ENCODE measurements at places on chromosomes 7 and 10.

- no peak for DNase-seq
Measured at GRCh38 chr7:36048141-36048901, 104.7 kb upstream of the EEPD1 start.

GRCh38 chr7:148397056-148397455, 193.5 kb upstream of the C7orf33 start:
- DNase-seq: no peak

- DNase-seq: no peak
Measured at GRCh38 chr7:3076163-3076562, 32.5 kb upstream of the CARD11 start.

- no peak for DNase-seq
Measured at GRCh38 chr7:40572810-40573465, 438.1 kb downstream of the SUGCT start.

- DNase-seq: no peak
Measured at GRCh38 chr7:103560136-103560535, 114.1 kb upstream of the SLC26A5 start.

GRCh38 chr7:149681274-149681673, 92.1 kb downstream of the ZNF467 start:
- DNase-seq: no peak

GRCh38 chr10:108629834-108630233, 1293.5 kb downstream of the XPNPEP1 start:
- no peak for DNase-seq

DNA sequence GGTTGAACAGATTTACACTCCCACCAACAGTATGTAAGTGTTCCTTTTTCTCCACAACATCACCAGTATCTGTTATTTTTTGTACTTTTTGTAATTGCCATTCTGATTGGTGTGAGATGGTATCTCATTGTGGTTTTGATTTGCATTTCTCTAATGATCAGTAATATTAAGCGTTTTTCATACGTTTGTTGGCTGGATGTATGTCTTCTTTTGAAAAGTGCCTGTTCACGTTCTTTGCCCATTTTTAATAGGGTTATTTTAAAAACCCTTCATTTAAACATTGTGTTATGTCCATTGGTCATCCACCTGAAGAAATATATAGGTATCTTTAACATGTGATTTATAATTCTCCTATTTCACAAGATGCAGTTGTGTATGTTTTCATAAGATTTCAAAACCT, 291.3 kb downstream of the SEMA3D start:
- no peak for DNase-seq

DNA sequence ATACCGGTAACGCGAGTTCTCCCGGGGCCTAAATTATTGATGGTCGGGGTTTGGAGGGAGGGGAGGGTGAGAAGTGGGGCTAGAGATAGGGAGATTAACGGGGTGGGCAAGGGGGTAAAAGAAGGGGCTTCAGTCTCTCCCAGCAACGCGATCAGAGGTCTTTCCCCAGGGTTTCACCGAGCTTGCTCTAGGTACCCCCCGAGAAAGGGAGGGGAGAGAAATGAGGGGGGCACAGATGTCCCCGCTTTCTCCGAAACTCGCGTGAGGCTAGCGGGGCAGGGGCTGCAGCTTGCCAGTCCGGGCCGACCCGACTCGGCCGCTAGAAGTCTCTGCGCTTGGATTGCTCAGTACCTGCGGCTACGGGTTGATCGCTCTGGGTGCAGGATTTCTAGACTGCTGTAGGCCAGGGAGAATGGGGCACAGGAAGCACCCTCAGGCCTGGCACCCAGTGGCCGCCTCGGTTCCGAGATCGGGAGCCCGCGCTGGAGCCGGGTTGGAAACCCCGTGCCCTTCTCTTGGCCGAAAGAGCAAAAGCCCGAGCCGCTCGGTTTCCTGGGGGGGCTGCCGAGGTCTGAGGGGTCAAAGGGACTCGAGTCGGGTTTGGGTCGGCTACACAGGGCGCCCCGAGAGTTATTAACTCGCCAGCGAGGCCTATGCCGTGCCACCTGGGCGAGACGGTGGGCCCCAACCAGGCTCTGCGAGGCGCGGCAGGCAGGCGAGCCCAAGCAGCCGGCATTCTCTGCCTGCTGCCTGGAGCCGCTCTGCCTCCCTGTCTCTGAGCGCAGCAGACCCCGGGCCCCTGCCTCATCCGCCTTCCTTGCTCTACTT, 3.1 kb downstream of the PAX2 start:
- DNase-seq: no peak

- DNase-seq: no peak
Measured at GRCh38 chr7:101940830-101941229, 123.4 kb downstream of the CUX1 start.

DNA sequence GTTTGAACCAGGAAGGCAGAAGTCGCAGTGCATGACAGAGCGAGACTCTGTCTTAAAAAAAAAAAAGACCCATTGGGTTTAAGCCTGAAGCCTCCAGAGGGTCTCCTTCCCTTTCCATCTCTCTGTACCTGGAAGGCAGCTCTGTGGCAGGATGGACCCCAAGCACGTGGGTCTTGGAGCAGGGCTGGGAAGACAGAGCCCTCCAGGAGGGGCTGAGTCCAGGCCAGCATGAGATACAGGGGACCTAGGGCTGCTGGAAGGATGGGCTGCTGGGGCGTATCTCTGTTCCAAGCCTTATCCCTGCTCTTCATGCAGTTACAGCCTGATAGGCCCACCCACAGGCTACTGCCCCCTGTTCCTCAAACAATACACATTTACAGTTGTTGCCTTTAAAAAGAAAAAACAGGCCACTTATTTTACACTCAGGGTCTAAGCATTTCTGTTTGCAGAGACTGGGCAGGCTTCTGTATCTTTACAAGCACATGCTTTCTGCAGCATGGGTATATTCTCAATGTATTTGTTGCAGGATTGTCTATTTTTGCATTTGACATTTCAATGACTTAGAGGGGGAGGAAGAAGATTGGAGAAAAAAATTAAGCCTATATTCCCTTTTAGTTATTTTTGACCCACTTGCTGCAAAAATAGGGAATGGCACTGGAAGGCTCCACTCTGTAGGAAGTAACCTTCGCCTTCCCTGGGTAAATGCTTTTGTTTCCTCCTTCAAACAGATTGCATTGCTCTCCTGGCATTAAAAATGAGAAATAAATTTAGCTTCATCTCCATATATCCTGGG, 60.1 kb downstream of the FAM171A1 start:
- no peak for DNase-seq

DNA sequence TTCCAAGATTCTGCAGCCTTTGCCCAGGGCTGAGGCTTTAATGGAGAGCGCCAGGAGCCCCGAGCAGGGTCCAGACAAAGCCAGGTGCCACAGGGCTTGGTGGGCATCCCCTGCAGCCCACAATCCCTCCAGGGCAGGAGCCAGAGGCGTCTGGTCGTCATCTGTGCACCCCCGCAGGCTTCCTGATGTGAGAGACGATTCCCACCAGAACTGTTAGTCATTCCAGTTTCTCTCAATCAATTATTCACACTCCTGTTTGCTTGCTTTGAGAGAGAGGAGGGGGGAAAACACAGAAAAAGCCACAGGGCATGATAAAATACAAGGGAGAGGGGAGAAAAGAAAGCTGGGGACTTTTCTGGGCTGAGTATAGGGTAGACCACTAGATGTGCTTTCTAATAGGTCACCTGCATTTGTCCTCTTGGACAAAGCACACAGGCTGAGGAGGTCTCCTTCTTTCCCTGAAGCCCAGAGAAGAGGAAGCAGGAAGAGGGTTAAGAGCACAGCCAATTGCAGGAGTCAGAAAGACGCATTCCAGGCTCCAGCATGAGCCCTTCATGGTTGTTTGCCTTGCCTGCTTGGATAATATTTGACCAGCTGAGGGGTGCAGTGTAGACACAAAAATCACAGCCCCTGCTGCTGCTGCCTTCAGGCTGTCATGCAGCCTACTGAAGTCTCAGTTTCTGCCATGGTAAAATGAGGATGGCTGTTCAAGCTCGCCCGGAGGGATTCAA, 194.4 kb downstream of the PLXNA4 start:
- no peak for DNase-seq

DNA sequence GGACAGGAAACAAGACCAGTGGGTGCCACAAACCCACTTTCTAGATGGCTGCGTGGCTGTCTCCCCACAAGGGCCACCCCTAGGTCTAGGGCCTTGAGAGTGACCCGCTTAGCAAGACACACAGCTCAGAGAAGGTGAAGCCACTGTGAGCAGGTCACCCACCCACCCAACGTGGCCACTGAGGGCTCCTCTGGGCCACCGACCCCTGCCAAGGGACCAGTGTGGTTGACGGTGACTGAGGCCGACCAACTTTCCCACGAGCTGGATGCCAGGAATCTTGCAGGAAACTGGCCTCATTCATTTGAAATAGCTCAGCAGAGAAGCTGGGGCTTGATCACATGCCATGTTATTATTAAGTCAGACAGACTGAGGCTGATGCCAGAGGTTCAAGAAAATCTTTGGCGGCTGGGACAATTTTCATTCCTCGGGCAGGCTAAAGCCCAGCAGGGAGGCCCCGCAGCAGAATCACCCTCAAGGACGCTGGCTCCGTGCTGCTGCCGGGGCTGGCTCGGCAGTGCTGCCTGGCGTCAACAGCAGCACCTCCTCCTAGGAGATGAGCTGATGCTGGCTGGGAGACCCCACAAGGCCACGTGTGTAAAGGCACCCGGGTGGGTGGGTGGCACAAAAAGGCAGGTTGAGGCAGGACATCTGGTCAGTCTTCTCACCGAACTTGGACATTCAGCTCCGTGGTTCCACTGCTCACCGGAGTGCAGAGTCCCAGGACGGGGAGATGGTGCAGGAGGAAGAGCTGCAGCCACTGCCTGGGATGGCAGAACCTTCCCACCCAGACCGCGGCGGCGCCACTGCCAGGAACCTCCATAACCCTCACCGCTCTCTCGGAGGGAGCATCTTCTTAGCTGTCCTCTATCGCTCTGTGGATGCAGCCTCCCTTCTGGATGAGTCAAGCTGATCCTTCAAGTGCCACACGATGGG, 57.8 kb downstream of the ZRANB1 start:
- no peak for DNase-seq

DNA sequence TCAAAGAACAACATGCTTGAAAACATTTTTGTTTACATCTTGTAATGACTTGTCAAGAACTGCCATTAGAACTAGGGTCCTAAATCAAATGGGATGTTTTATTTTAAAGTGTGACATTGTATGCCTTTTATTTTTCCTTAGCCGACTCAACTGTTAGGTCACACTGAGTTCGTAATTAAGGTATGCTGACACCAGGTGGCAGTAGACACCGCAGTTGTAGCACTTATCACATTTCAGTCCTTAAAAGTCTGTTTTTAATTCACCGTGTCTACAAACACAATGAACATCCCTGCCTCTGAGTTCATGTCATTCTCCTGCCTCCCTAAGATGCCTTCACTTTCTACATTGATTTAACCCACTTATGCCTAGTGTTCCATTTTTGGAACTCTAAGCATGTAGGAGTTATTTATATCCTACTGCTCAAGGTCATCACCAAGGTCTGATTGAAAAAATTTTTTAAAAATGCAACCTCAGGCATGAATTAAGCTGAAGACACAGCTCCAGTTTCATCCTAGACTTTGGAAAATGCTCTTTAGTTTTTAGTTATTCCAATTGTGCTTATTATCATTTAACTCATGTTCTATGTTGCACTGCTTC, 186.1 kb downstream of the BMPER start:
- no peak for DNase-seq

GRCh38 chr7:138902161-138902560, 79.0 kb downstream of the KIAA1549 start:
- no peak for DNase-seq

- DNase-seq: peak; percentile 47
Measured at GRCh38 chr10:62817121-62817765, 1.1 kb upstream of the EGR2 start.

GRCh38 chr10:80184291-80184690, 21.0 kb downstream of the ANXA11 start:
- DNase-seq: no peak

GRCh38 chr10:132065491-132066105, at the start of gene JAKMIP3:
JAKMIP3 (plus strand) TSS chr10:132065946; CDS start chr10:132104809, 38,863 bp downstream.
- DNase-seq: no peak

GRCh38 chr10:87861566-87861952, 1.8 kb downstream of the KLLN start:
- peak; percentile 4 for DNase-seq

DNA sequence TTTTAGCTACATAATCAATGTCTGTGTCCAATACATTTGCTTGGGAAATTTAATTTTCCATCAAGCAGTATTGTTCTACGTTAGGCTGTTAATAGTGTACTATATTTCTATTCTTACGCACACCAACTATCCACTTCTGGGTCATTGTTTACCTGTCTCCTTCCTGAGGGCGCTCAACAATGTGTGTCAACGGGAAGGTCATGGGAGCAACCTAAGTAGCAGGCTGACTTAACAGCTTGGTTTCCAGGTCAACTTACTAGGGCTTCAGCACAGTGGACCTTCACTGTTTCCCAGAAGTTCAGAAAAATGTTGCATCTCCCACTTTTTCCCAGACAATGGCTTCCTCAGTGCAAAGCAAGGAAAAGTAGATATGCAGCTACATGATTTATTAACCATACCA, 13.7 kb downstream of the THSD7A start:
- no peak for DNase-seq

DNA sequence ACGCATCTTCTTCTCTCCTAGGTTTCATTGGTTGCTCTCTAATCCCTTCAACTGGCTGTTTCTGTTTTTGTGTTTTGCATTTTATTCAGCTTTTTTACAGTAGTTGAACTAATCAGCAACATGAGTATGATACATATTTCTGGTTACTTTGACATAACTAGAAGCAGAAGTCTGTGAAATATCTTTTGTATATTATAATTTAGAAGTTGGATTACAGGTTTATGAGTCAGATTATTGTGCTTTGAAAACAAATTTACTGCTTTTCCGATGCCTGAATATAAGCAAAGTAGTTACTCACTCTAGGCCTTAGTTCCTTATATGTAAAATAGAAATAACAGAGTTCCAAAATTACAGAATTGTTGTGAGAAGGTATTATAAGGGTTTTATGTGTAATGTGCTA, 96.2 kb upstream of the MEOX2 start:
- no peak for DNase-seq

DNA sequence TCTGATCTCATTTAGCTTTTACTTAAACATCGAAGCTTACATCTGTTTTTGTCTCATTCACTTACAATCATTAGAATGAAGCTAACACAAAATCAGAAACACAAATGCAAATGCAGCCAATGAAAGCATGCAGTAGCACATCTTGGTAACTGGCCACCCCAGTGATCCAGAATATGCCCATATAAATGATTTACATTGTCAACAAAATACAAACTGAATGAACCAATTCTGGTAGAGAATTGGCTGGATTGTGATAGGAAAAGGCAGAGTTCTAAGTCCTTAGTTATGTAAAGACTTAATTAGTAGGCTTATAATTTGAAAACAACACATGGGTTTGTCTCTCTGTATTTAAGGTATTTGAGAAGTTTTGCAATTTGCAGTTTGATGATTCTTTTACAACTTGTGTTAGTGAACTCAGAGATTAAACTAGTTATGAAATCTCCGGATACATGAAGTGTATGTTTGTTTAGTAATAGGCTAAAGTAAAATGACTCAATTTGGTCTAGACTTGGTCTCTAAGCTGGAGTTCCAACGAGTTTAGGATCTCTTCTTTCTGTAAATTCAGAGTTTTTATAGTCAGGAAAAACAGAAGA, 21.2 kb downstream of the TECTB start:
- DNase-seq: no peak

DNA sequence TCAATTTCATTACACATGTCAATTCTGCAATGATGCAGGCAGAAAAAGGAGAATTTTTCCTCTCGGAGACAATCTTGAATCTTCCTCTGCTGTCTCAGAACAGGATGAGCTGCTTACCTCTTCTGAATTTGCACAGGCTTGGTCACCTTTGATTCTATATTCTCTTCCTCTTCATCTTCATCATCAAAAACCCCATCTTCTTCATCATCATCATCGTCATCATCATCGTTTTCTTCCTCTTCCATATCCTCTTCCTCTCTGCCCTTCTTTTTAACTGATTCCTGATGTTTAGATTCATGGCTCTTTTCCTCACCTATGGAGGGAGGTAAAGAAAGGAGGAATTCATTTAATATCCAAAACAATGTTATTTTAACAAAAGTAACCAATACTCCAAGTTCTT, 8.0 kb downstream of the RBM28 start:
- DNase-seq: no peak

Measured in T-helper 1 cell (primary cell).